ENCODE measurements at places on chromosomes 1 and 21.

- DNase-seq, result no peak
Measured at GRCh38 chr1:118914379-118915161, 73.6 kb downstream of the TBX15 start.

- DNase-seq, result no peak
Measured at GRCh38 chr1:186636786-186637185, 43.4 kb downstream of the PTGS2 start.

DNA sequence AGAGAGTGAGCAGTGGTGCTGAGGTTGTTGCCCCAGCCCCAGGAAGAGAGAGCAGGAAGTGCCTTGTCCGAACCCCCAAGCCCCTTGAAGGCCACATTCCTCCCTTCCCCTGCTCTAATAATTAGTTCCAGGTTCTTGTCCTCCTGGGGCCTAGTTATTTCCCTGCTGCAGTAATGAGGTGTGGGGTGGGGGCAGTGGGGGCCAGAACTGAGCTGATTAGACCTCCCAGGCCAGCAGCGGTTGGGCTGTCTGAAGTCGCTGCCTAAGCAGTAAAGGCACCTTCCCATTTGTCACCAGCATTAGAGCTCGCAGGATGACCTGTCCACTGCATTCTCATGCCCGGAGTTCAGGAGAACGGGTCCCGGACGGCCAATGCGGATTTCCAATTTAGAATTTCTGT, 186.5 kb upstream of the CSF3R start:
- no peak for DNase-seq

DNA sequence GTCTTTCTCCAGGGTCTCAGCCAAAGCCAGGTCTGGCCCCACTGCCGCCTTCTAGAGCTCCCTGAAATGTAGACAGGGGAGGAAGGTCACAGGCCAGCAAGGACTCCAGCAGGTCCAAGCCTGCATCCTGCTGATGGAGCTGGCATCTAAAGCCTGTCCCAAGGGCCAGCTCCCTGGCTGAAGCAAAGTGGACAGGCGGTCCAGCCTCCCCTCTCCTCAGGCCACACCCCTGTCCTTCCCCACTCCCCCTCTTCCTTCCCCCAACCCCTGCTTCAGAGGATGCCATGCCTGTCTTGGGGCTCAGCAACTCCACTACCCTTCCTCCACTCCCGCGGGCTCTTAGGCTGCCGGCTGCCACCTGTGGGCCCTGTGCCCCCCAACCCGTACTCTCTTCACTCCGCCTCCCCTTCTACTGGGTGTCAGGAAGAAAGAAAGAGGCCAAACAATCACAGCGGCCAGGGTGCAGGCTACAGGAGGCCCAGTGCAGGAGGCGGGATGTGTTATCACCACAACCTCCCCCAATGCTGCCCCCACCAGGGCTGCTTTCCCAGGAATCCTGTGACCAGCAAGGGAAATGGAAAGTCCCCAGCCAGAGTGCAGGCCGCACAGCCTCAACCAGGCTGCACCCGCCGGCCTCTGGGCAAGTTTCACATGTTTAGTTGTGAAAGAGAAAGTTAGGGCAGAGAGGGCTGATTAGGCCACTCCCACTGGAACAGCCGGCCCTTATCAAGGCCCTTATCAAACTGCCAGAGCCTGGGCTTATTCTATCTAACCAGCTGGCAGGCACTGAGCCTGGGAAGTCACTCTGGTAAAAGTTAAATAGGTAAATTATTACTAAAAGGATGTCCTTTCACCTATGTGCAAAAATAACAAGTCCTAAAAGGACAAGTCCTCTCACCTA, 34.1 kb downstream of the ACOT7 start:
- no peak for DNase-seq

- no peak for DNase-seq
Measured at GRCh38 chr1:16521288-16521583, 7.2 kb upstream of the RNU1-1 start.

DNA sequence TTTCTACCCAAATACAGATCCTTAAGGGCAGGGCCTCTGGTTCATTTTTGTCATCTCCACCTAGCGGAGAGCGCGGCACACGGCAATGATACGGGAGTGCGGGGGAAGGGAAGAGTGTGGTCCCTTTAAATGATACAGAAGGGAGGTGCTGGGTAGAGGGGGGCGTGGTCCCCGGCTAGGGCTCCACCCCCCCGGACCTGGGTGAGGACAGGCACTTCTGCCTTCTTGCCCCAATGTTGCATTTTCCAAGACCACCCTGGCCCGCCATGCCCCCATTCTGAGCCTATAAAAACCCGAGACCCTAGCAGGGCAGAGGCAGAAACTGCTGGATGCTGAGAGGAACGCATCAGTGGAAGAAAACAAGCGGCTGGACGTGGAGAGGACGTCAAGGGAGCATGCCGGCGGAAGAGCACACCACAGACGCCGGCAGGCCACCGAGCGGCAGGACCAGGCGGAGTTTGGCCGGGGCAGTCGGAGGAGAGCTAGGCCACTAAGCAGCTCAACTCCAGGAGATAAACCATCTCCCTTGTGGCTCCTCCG, 30.0 kb downstream of the LRRC3 start:
- no peak for DNase-seq

DNA sequence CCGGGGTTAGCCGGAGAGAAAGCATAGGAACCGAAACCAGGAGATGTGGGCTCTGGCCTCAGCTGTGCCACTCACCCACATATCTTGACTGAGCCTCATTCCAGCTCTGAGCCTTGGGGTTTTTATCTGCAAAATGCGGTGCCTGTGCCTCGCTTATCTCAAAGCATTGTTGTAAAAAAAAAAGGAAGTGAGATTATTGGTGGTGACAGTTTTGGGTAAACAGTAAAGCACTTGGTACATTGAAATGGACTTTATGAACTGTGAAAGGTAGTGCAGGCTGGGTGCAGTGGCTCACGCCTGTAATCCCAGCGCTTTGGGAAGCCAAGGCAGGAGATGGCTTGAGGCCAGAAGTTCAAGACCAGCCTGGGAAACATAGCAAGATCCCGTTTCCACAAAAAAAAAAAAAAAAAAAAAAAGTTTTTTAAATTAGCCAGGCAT, 3.8 kb downstream of the PTAFR start:
- DNase-seq, result peak; percentile 39

- no peak for DNase-seq
Measured at GRCh38 chr1:27598295-27598687, 5.7 kb downstream of the AHDC1 start.

- DNase-seq, result no peak
Measured at GRCh38 chr21:46131588-46131837, 23.9 kb downstream of the FTCD start.

DNA sequence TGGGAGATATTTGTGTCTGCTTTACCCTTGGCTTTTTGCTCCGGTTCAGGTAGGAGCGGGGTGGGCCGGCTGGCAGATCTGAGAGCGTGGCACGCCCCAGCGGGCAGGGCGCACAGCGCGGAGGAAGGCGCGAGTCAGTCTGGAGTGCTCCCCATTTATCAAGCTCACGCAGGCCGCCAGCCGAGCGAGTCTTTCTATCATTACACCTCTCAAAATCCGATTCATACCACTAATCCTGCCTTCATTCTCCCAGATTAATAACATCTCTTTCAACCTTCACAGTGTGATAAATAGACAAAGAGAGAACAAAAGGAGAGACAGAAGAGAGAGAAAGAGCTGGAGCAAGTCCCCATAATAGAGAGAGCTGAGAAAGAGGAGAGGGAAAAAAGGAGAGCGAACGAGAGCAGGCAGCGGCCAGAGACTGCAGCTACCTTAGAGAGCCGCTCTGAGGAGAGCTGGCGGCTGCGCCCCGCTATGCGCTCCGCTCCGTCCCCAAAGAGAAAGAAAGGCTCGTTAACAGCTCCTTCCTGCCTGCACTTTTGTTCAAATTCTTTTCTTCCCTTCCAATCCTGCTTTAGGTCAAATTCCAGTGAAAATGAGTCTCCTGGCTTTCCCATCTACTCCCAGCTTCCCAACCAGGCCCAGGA, 48.0 kb downstream of the DMAP1 start:
- no peak for DNase-seq

- no peak for DNase-seq
Measured at GRCh38 chr1:53166912-53167311, 24.5 kb upstream of the SLC1A7 start.

DNA sequence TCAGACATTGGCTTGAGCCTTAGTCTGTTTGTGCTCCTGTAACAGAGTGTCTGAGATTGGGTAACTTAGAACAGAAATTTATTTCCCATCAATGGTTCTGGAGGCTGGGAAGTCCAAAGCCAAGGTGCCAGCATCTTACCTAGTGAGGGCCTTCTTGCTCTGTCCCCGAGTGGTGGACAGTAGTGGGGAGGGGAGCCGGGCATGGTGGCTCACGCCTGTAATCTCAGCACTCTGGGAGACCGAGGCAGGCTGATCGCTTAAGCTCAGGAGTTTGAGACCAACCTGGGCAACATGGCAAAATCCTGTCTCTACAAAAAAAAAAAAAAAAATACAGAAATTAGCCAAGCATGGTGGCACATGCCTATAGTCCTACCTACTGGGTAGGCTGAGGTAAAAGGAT, 336.5 kb upstream of the VAMP3 start:
- DNase-seq, result no peak

DNA sequence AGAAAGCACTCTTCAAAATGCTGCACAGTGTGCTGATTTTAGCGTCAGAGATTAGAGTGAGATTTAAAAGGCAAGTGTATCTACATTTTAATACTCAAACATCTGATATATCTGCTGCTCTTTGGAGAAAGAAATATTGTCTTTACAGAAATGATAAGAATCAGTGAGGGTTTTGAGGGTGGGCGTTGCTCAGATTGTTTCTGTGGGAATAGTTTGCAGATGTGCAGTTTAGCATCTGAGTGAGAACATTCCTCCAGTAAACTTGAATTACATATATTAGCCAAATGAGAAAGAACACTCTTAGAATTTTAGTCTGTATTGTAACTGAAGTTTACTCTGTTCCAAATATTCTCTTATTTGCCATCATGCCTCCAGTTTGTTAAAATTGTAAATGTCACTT, 549.2 kb downstream of the NEGR1 start:
- DNase-seq, result no peak

GRCh38 chr1:7912743-7913557, 27.7 kb downstream of the TNFRSF9 start:
- peak; percentile 8 for DNase-seq

GRCh38 chr1:56190806-56191365, 388.5 kb downstream of the PLPP3 start:
- no peak for DNase-seq

DNA sequence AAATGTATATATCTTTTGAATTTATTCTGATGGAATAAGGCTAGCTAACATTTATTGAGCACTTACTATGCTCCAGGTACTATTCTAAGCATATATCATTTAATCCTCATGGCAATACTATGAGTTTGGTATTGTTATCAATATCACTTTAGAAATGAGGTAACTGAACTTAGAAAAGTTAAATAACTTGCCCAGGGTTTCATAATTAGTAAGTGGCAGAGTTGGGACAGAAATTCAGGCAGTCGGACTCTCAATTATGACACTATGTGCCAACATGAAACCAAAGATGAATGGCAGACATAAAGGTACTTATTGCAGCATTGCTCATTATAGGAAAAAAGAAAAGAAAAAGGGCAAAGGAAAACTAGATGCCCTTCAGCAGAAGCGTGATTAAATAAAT, 48.2 kb downstream of the RAB3GAP2 start:
- no peak for DNase-seq

DNA sequence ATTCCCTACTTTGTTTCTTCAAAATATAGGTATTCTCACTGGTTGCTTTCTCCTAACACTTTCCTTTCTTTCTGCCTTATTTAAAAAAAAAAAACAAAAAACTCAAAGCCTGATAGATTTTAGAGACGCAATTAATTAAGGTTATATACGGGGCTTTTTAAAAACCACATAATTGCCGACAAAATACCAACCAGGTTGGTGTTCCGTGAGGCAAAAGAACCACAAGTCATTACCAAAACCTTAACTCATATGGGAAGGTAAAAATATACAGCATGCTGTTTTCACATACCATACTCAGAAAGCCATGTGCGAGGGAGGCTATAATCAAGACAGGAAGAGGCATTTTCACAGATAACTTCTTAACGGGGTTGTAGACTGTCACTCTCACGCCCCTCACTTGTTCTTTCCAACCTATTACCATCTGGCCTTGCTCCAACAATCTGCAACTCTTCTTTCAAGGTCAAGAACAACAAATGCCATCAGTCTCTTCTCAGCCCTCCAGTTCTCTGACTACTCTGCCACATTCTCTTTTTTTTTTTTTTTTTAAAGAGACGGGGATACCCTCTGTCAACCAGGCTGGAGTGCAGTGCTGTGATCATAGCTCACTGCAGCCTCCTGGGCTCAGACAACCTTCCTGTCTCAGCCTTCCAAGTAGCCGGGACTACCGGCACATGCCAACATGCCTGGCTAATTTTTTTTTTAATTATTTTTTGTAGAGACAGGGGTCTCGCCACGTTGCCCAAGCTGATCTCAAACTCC, 102.6 kb downstream of the APP start:
- no peak for DNase-seq

DNA sequence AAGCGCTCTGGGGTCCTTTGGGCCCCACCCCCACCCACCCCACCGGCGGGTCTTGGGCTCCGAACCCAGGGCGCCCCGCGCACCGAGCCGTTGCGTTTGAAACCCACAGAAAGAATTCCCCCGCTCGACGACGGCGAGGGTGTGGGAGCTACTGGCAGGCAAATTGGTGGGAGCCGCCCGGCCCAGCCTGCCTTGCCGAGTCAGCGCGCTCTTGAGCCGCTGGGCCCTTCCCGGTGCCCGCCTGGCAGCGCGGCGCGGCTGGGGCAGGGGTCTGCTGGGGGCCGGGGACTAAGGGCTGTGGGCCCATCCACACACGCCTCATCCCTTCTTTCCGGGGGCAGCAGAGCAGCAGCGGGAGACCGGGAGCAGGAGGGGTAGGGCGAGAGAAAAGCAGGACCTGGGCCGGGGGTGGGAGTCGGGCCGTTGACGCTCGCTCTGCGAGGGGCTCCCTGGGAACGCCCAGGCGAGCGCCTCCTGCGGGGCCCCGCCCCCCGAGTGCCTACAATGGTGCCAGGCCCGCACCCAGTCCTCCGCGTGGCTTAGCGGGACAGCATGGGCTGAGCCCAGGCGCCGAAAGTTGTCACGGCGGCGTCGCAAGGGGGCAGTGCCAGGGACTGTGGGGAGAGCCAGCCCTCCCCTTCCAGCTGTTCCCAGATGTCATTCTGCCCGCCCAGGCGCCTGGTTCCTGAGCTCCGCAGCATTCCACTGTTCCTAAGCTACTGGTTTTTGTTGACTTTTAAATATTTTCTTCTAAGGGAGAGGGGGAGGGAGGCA, at the start of gene C1orf94:
Gene C1orf94, plus strand, starts transcription at position 78 of the 774 bp plus-strand sequence. CDS start 883 bp downstream, outside the sequence.
- DNase-seq, result no peak

DNA sequence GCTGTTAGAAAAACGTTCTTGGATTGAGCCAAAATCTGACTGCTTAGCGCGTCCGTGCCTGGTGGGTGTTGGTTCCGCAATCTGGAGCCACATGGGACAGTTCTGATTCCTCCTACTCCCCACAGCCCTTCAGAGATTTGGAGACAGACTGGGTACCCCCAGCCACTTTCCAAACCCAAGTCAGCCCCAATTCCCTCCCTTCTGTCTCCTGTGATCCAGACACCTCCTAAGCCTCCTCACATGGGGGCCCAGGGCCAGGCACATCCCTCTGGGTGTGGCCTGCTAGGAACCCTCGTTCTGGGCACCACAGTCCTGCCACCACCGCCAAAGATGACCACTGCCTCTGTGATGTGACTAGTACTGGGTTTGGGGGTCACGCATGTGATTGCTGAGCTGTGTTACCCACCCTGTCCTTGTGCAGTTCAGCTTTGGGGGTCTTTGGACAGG, 4.8 kb downstream of the PLA2G5 start:
- DNase-seq, result no peak

GRCh38 chr1:181430015-181430885, 53.1 kb upstream of the CACNA1E start:
- DNase-seq, result no peak
